ENCODE measurements at places on chromosomes 7 and 10.

- DNase-seq: no peak
Observed at GRCh38 chr7:18469316-18469715, 26.2 kb upstream of the HDAC9 start.

DNA sequence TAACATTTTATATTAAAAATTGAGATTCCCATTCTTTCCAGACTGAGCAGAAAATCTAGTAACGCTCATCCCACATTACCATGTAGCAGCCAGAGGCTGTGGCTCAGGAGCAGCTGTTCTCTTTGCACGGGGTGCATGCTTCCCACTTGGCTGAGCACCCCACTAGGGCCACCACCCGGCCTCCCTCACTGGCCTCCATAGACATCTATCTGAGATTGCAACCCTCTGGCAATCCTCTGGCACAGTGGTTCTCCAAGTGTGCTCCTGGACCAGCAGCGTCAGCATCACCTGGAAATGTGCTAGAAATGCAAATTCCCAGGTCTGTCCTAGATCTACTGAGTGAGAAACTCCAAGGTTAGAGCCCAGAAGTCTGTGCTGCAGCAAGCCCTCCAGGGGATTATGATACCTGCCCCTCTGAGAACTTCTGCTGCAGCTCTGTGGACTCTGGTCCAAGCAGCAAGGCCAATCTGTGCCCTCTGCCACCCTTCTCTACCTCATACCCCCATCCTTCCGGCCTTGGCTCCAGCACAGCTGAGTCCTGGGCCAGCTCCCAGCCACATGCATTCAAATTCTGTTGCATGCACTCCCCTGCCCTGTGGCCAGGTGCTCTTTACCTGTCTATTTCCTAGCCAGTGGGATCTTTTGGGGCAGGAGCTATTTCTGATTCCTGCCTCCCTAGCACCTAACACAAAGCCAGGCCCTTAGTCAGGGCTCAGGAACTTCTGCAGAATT, 301.5 kb downstream of the GRID1 start:
- DNase-seq: peak; percentile 6

DNA sequence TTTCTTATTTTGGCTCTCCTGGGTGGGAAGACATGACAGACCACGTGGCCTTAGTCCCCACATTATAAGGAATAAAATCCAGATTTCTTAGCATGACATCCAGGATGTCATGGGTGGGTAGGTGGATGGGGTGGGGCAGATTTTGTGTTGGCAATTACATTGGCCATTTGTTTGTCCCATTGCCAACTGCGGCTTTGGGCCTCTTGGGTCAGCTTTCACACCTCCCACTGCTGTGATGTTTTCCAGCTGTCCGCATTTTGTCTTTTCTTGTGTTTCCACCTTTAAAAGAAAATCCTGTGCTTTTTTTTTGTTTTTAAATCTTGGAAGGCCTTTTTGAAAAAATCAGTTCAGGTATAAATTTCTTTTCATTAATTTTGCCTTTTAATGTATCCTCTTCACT, 237.0 kb downstream of the SDK1 start:
- no peak for DNase-seq

DNA sequence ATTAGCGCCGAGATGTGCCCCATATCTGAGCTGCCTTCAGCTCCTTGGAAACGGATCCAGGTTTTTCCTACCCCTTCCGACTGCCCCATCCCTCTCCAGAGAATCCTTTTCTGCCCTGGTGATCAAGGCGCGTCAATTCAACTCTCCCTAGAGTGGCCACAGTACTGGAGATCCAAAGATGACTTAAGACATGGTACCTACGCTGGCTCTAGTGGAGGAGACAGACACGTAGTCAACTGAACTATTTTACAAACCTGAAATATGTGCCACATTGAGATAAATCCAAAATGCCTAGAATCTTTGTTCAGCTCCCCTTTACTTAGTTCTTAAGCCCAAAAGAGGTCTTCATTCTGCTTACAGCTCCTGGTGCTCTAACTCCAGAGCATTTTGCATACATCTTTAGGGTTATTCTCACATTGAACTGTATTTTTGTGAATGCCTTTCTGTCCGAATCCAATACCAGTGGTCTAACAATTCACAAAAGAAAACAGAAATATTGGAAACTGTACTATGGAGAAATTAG, 444 bp upstream of the TNPO3 start:
- no peak for DNase-seq

GRCh38 chr10:100688201-100688600, 57.2 kb upstream of the PAX2 start:
- no peak for DNase-seq

GRCh38 chr10:102185811-102186527, 33.8 kb downstream of the NOLC1 start:
- DNase-seq: no peak

GRCh38 chr7:101278461-101279292, 33.8 kb upstream of the FIS1 start:
- no peak for DNase-seq

DNA sequence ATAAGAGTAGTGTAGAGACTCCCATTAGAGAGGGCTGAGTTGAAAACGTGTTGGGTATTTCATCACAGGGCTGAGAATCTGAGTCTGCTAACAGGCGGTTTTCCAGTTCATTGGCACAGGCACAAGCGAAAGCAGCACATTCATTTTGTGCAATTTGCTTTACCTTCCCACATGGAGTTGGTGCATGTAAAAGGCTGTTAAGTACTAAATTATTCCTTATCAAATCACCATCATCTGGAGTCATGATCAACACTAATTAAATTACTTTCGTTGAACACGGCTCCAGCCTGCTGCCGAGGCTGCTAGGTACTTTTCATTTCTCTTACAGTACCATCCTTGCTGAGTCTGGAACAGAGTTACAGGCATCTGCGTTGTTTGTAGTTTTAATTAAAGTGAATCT, 43.8 kb downstream of the ETV1 start:
- DNase-seq: no peak

DNA sequence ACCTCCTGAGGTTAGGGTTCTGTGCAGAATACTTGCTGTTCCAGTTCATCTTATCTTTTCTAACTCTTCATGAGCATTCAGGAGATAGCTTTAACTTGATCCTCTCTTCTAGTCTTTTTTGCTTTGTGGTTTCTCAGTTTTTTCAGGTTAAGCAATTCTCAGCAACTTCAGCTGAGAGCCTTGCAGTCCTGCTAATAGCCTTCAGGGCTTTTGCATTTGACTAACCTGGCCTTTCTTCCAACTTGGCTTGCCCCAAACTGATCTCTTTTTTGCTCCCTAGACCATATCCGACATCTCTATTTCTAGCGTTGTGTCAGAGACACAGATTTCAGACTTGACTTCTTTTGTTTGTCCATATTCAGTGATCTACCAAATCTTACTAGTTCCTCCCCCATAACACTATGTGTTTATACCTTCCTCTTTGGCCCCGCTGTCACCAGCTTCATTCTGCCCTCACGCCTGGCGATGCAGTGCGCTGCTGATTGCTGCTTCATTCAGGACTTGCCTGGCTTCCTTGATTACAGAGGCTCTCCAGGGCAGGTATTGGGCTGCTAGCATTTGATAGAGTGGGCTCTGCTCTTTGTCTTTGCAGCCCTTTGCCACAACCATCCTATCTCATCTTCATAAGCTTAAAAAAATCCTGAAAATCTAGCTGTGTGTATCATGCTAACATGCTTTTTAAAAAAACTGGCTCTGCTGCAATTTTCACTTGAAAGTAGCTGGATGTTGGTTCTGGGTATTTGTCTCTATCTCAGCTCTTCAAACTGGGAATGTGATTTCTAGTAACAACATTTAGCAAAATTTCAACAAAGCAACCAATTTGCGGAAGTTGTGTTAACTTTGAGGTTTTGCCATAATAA, 9.6 kb downstream of the CUL1 start:
- DNase-seq: no peak

DNA sequence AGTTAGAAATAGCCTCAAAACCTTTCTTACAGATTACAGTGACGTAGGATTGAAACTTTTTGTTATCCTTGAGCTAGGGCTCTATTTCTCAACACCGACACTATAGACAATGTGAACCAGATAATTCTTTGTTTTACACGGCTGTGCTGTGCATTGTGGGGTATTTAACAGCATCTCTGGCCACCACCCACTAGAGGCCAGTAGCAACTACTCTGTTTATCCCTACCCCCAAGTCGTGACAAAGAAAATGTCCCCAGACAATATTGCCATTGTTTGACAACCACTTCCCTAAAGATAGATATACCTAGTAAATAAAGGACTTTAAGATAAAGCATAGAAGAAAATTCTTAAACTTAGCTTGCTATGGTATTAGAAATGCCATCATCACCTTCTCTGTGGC, 359.6 kb downstream of the ARL4A start:
- no peak for DNase-seq

DNA sequence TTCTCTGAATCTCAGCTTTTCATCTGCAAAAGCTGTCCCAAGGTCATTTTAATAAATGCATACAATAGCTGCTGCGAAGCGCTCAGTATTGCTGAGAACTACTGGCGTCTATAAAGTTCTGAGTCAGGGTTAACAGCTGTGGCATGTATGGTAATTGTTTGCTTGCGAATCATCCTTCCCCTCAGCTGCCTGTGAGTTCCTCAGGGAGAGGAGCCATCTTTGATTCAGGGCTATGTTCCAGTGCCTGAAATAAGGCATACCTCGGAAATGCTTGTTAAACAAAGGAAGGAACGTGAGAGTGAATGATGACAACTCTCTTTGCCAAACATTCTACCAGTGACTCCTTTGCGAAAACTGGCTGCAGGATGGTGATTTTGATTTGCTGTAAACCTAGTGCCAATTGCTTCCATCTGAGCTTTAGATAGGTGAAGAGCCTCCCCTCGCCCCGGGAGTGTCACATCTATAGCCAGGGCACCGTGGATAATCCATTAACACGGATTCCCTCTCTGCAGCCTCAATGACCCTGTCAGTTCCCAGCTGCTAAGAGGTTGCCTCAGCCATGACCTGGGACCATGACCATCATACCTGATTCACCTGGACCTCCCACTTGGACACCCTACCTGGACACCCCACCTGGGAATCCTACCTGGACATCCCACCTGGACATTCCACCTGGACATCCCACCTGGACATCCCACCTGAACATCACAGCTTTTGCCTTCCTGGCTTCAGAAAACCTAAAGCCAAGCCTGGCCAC, 39.6 kb downstream of the GPRIN2 start:
- DNase-seq: peak; percentile 49

DNA sequence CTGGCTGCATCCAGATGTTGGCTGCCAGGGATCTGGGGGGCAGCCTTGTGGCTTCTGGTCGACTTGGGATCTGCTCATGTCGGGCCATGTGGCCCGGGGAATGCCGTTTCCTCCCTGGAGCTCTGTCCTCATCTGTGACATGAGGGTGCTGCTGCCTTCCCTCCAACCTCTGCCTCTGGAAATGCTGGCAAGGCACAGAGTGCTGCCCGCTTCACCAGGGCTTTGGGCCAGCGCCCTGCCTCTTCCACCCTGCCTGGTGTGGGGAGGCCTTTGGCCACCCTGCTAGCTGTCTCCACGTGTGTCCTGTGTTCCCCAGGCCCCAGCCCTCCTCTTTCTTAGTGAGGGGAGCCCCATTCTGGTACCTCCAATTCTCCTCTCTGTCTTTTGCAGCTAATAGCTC, 5.8 kb upstream of the SMARCD3 start:
- no peak for DNase-seq

- no peak for DNase-seq
Observed at GRCh38 chr7:2612445-2613097, 19.2 kb upstream of the TTYH3 start.

GRCh38 chr7:91491868-91492267, 227.6 kb downstream of the FZD1 start:
- no peak for DNase-seq

DNA sequence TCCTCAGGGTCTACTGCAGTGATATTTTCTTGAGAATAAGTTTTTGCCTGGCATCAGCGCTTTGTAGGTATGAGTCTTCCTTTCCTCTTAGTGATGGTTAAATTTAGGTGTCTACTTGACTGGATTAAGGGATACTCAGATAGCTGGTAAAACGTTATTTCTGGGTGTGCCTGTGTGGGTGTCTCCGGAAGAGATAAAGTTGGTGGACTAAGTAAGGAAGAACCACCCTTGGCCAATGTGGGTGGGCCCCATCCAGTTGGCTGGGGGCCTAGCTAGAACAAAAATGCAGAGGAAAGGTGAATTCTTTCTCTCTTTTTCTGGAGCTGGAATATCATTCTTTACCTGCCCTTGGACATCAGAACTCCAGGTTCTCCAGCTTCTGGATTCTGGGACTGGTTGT, 138.8 kb downstream of the ADCYAP1R1 start:
- DNase-seq: no peak

DNA sequence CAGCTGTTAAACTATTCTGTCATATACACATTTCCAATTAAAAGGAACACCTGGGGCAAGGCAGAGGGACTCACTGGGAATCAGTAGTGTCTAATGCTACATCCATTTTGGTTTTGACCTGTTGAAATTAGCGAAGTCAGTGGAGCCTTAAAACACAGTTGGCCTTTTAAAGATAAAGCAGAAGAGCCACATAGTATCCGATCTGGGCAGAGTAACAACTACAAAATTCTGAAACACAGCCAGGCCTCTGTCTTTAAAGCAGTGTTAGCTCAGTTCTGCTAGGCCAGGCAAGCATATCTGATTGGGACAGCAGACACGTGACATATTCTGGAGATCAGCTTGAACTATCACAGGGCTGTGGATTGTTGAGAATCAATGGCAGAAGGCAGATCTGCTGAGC, 117.5 kb upstream of the WNT16 start:
- DNase-seq: no peak

GRCh38 chr7:31788883-31789680, 102.1 kb downstream of the PPP1R17 start:
- DNase-seq: no peak

GRCh38 chr10:16242446-16242845, 194.4 kb upstream of the PTER start:
- DNase-seq: no peak

GRCh38 chr10:125967533-125967932, 71.2 kb downstream of the FANK1 start:
- no peak for DNase-seq

- DNase-seq: no peak
Observed at GRCh38 chr7:14836571-14837189, 65.9 kb downstream of the DGKB start.

DNA sequence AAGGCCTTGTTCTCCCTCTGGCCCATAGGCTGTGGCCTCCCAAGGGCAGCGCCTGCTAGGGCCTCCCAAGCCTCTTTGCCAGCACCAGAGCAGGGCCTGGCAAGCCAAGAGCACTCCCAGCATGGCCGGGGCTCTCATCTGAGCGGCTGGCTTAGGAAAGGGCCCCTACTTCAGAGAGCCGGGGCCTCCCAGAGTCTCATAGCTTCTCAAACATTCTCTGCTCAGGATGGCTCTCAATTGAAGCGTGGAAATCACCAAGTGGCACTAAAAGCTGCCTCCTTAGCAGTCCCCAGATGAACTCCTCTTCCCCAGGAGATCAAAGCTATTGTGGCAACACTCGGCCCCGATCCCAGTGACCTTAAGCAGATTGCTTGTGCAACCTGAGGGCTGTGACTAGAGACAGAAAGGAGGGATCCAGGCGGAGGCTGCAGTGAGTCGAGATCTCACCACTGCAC, 69.4 kb downstream of the FAM53B start:
- DNase-seq: no peak

- DNase-seq: no peak
Observed at GRCh38 chr7:89357121-89357520, 561.6 kb upstream of the TEX47 start.

GRCh38 chr7:27071622-27072390, 24.0 kb downstream of the HOXA1 start:
- DNase-seq: no peak

GRCh38 chr10:25959540-25960232, 25.7 kb downstream of the MYO3A start:
- DNase-seq: no peak

- DNase-seq: no peak
Observed at GRCh38 chr10:12978891-12979290, 22.6 kb downstream of the CCDC3 start.

GRCh38 chr7:31114593-31115343, 62.7 kb downstream of the ADCYAP1R1 start:
- peak; percentile 38 for DNase-seq
